ENCODE measurements at places on chromosomes 5 and 9. TPM values are rescaled to one million over a fixed set of nuclear protein-coding genes. Genes with fewer than 3 reads are reported as not detected.

Gene FOXD4L6
- not detected for total RNA-seq

Gene SHROOM1
- 15.4 TPM for total RNA-seq

GRCh38 chr9:130461218-130461630, 16.5 kb downstream of the ASS1 start:
- no peak overlapping the region for H3K27ac ChIP-seq
- DNase-seq = no peak
- H3K4me1 ChIP-seq = no peaks in the 10 kb centered on the region
- H3K4me3 ChIP-seq = no peak overlapping the region

DNA sequence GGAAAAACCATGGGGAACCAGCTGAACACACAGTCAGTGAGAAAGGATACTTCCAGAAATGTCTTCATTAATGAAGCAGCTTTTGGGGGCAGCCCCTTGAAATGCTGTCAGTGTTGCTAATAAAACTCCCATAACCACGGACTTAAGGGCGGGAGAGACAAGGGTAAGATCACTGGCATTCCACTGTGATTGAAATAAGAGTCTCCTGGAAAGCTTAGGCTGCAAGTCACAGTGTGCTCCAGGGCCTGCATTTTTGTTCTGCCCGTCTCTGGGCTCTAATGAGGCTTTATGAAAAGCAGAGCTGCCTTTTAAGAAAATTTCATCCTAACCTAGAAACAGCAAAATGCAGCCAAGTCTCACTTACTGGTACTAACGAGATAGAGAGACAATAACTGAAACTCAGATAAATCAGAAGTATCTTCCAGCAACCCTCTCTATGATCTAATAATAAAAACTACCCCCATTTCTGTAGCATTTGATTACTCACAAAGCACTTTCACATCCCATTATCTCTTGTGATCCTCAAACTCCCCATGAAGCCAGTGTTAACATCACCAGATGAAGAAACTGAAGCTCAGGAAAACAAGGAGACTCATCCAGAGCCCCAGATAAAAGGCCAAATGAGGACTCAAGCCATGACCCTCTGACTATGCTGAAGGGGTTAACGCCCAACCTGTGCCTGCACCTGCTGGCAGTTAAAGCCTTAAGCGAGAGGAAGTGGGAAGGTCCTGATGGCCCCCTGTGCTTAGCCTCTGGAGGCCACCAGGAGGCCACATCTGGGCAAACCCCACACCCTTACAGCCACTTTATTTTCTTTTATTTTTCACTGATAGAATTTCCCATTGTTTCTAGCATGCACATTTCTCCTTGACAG, 37.5 kb downstream of the SPOCK1 start:
- no peaks in the 10 kb centered on the region for H3K36me3 ChIP-seq
- H3K27ac ChIP-seq = no peak overlapping the region
- DNase-seq = no peak
- peaks cover 7% of the 10 kb centered on the region for H3K4me1 ChIP-seq
- H3K27me3 ChIP-seq = no peaks in the 10 kb centered on the region

DNA sequence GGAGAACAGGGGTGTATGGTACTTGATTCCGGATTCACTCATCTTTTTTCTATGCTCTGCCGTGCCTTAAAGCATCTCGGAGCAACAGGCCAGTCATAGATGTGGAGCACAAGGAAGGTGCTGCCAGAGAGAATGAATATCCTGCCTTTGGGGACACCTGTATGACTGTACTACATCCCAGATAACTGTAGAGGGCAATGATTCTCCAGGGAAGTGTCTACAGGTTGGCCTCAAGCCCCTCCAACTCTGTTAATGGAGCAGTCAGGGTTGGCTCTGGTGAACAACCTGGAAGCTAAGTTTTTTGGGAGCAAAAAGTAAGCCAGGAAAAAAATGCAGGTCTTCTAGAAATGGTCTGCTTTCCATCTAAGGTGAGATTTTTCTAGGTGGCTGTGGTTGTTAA, 71.0 kb downstream of the NREP start:
- H3K36me3 ChIP-seq = no peaks in the 10 kb centered on the region
- no peak for DNase-seq
- H3K4me3 ChIP-seq = no peak overlapping the region
- no peaks in the 10 kb centered on the region for H3K27me3 ChIP-seq

- H3K27ac ChIP-seq = no peak overlapping the region
- H3K36me3 ChIP-seq = no peaks in the 10 kb centered on the region
- no peak overlapping the region for H3K4me3 ChIP-seq
- no peaks in the 10 kb centered on the region for H3K4me1 ChIP-seq
- DNase-seq = no peak
Observed at GRCh38 chr5:173730632-173731298, 114.3 kb upstream of the BOD1 start.

Gene AP3B1
- total RNA-seq = 52.6 TPM

Gene NTNG2
- total RNA-seq = 2.0 TPM

DNA sequence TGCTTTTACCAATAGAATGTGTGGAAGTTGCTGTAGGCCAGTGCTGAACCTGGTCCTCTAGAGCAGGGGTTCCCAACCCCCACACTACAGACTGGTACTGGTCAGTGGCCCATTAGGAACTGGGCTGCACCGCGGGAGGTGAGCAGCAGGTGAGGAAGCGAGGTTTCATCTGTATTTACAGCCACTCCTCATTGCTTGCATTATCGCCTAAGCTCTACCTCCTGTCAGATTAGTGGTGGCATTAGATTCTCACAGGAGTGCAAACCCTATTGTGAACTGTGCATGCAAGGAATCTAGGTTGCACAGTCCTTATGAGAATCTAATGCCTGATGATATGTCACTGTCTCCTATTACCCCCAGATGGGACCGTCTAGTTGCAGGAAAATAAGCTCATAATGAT, 6.1 kb upstream of the CCDC152 start:
- no peaks in the 10 kb centered on the region for H3K27me3 ChIP-seq
- H3K4me3 ChIP-seq = no peak overlapping the region
- H3K27ac ChIP-seq = no peak overlapping the region
- no peak for DNase-seq
- no peaks in the 10 kb centered on the region for H3K36me3 ChIP-seq
- peaks cover 12% of the 10 kb centered on the region for H3K4me1 ChIP-seq

DNA sequence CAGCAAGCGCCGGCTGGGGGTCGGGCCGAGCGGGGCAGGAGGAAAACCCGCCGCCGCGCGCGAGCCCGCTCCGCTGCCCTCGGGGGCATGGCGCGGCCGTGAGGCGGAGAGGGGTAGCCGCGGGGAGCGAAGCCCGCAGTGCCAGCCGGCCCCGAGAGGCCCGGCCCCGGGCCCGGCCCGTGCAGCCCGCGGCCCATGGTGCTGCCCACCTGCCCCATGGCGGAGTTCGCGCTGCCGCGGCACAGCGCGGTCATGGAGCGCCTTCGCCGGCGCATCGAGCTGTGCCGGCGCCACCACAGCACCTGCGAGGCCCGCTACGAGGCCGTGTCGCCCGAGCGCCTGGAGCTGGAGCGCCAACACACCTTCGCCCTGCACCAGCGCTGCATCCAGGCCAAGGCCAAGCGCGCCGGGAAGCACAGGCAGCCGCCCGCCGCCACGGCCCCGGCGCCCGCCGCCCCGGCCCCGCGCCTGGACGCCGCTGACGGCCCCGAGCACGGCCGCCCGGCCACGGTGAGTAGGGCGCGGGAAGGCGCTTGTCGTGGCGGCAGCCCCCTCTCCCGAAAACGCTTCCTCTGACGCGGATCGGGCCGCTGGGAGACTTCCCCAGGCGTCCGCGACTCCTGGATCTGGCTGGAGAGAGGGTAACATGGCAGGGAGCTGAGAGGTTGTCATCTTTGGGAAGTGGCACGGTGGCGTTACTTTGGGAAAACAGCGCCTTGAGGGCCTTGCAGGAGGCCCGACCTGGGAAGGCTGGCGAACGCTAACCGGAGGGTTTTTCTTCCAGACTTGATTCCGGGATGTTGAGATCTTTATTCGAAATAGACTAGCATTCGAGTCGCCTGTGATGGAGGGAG, 523 bp downstream of the MAML1 start:
- H3K4me3 ChIP-seq = peak overlapping the region; percentile 87
- peak overlapping the region; percentile 93 for H3K27ac ChIP-seq
- peaks cover 9% of the 10 kb centered on the region for H3K36me3 ChIP-seq
- peaks cover 54% of the 10 kb centered on the region for H3K4me1 ChIP-seq
- no peak for DNase-seq

GRCh38 chr5:96344678-96345577, 88.1 kb downstream of the PCSK1 start:
- no peak overlapping the region for H3K4me3 ChIP-seq
- no peaks in the 10 kb centered on the region for H3K4me1 ChIP-seq
- DNase-seq = no peak
- no peaks in the 10 kb centered on the region for H3K36me3 ChIP-seq
- no peak overlapping the region for H3K27ac ChIP-seq
- no peaks in the 10 kb centered on the region for H3K27me3 ChIP-seq

Gene NUP155
- total RNA-seq = 30.8 TPM

Gene NEUROG1
- total RNA-seq = not detected

- peak overlapping the region; percentile 83 for H3K27ac ChIP-seq
- H3K4me1 ChIP-seq = peaks cover 5% of the 10 kb centered on the region
- no peaks in the 10 kb centered on the region for H3K36me3 ChIP-seq
- no peak for DNase-seq
- H3K4me3 ChIP-seq = peak overlapping the region; percentile 74
Observed at GRCh38 chr5:148825716-148826052, 727 bp upstream of the ADRB2 start.

GRCh38 chr9:104863180-104863883, 64.6 kb downstream of the ABCA1 start:
- peaks cover 22% of the 10 kb centered on the region for H3K4me1 ChIP-seq
- no peaks in the 10 kb centered on the region for H3K27me3 ChIP-seq
- no peak overlapping the region for H3K4me3 ChIP-seq
- H3K27ac ChIP-seq = no peak overlapping the region
- no peaks in the 10 kb centered on the region for H3K36me3 ChIP-seq

DNA sequence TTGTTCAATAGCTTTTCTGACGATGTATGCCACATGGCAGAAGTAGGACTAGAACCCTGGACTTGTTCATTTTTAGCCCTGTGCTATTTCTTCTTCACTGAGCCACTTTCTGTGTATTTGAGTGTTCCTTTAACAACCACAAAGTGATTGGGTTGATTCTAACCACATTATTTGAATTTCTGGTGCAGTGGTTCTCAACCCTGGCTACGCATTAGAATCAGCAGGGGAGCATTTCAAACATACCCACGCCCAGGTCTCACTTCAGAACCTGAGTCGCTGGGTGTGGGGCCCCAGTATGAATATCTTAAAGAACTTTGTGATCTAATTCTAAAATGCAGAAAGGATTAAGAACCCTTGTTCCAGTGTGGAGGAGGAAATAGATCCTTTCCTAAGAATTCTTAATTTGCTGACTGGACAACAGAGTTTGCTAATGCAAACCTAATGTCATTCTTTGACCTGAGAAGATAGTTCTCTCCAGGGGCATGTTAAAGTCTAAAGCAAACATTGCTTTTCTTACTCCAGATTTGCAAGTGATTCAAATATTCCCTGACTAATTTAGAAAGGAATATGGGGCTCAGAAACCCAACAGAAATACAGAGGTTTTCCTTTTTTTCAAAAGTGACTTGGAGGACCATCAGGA, 75.4 kb upstream of the GDNF start:
- H3K4me1 ChIP-seq = no peaks in the 10 kb centered on the region
- H3K27me3 ChIP-seq = no peaks in the 10 kb centered on the region
- H3K4me3 ChIP-seq = no peak overlapping the region

Gene CCNI2
- not detected for total RNA-seq

Gene SPINK1
- not detected for total RNA-seq

GRCh38 chr5:4725594-4725993, 414.5 kb upstream of the ADAMTS16 start:
- no peaks in the 10 kb centered on the region for H3K27me3 ChIP-seq
- no peak for DNase-seq
- no peak overlapping the region for H3K4me3 ChIP-seq
- H3K36me3 ChIP-seq = no peaks in the 10 kb centered on the region
- H3K4me1 ChIP-seq = no peaks in the 10 kb centered on the region
- H3K27ac ChIP-seq = no peak overlapping the region

DNA sequence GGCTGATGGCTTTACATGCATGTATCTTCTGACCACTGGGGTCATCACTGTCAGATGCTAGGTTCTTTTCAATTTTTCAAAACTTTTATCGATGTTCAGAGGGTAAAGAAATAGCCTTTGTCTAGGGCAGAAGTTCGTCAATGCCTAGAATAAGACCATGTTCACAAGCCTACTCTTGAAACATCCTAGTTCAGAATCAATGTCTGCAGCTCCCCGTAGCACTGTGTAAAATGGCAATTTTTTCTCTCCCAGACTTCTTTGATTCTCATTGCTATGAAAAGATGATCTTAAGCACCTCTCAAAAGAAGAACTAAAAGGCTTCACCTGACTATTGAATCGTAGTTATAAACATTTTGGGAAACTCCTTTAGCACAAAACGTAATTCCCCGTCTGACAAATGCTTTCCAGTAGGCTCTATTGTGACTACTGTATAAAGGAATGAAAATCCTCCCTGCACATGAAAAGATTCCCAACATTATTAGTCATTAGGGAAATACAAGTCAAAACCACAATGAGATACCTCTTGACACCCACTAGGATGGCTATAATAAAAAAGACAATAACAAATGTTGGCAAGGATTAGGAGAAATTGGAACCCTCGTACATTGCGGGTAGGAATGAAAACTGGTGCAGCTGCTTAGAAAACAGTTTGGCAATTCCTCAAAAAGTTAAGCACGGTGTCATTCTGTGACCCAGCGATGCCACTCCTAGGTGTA, 263.5 kb downstream of the ARHGAP26 start:
- no peaks in the 10 kb centered on the region for H3K36me3 ChIP-seq
- no peak for DNase-seq
- no peak overlapping the region for H3K4me3 ChIP-seq

DNA sequence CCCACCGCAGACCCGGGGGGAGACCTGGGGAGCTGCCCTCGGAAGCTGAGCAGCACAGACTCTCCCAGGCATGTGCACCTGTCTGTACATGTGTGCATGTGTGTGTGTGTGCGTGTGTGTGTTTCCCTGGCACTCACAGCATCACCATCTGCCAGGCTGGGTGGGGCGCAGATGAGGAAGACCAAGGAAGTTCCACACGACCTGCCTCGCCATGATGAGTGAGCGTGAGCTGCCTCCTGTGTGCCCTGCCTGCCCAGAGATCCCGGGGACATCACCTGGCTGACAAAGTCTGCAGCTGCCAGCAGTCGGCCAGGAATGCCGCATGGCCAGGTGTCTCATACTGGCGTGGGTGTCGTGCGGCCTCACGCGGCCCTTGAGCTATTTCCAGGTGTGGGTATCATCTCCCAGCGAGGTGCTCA, 4.0 kb upstream of the GPSM1 start:
- H3K27ac ChIP-seq = no peak overlapping the region
- no peaks in the 10 kb centered on the region for H3K36me3 ChIP-seq
- H3K4me3 ChIP-seq = no peak overlapping the region
- H3K27me3 ChIP-seq = no peaks in the 10 kb centered on the region
- peaks cover 21% of the 10 kb centered on the region for H3K4me1 ChIP-seq
- no peak for DNase-seq

Gene CCL27
- not detected for total RNA-seq
